Chondrocyte (in vitro differentiated cells): ENCODE measurements at places on chromosomes 3 and 15.
A peak's percentile ranks its signal among the peaks of the same experiment; 100 is the strongest.

GRCh38 chr3:104447681-104448080 is 919.0 kb upstream of the ALCAM start:
- H3K27ac ChIP-seq = no peak overlapping the region
- H3K4me3 ChIP-seq = no peak overlapping the region
- peaks cover 4% of the 10 kb centered on the region for H3K4me1 ChIP-seq
- no peak for DNase-seq

- no peaks in the 10 kb centered on the region for H3K36me3 ChIP-seq
- no peak overlapping the region for H3K4me3 ChIP-seq
- DNase-seq = no peak
- H3K4me1 ChIP-seq = peaks cover 4% of the 10 kb centered on the region
- no peaks in the 10 kb centered on the region for H3K27me3 ChIP-seq
Observed at GRCh38 chr15:95864467-95864886, 466.0 kb upstream of the NR2F2 start.

GRCh38 chr3:38283810-38284755 is 2.0 kb downstream of the SLC22A14 start:
- H3K4me1 ChIP-seq = no peaks in the 10 kb centered on the region
- H3K36me3 ChIP-seq = peaks cover 17% of the 10 kb centered on the region
- H3K27me3 ChIP-seq = no peaks in the 10 kb centered on the region
- H3K4me3 ChIP-seq = no peak overlapping the region
- DNase-seq = no peak
- no peak overlapping the region for H3K27ac ChIP-seq

DNA sequence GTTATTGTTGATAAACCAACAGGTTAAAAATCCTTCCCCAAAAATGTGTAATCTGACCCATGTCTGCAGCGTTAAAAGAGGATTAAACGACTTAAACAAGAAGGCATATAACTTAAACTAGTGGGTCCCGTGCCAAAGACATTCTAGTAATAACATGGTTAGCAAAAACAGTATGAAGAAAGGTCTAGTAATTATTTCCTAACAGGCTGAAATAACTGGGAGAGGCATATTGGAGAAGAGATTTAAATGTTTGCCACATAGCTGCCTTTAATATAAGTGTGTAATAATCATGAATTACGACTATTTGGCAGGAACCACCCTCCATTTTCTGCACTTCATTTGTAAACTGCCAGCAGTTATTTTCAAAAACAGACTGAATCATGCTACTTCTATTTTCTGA is 67.7 kb upstream of the CSPG5 start:
- peaks cover 15% of the 10 kb centered on the region for H3K36me3 ChIP-seq
- peaks cover 17% of the 10 kb centered on the region for H3K4me1 ChIP-seq
- no peak for DNase-seq
- no peaks in the 10 kb centered on the region for H3K27me3 ChIP-seq
- H3K4me3 ChIP-seq = no peak overlapping the region

- no peaks in the 10 kb centered on the region for H3K27me3 ChIP-seq
- no peak for DNase-seq
- H3K4me3 ChIP-seq = no peak overlapping the region
- H3K4me1 ChIP-seq = peaks cover 66% of the 10 kb centered on the region
- H3K27ac ChIP-seq = peak overlapping the region; percentile 61
Observed at GRCh38 chr3:123623346-123623880, 38.6 kb upstream of the HACD2 start.

DNA sequence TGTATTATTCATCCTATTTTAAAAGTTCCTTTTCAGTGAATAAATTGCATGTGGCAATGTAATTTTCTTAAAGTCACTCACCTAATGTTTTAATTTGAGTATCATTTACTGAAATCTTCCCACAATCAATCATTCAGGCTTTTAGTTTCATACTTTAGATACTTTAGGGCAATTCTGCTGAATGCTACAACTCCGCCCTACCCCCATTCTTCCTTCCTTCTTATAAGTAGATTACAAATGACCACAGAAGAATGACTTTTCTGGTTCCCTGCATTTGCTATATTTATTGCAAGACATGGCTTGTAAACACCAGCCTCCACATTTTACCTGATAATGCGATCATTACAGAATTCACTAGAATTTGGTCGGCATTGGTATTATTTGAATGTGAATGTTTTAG is 1061.9 kb downstream of the FHIT start:
- H3K4me1 ChIP-seq = peaks cover 23% of the 10 kb centered on the region
- peaks cover 2% of the 10 kb centered on the region for H3K36me3 ChIP-seq
- no peak for DNase-seq

- H3K36me3 ChIP-seq = no peaks in the 10 kb centered on the region
- H3K27ac ChIP-seq = no peak overlapping the region
- H3K27me3 ChIP-seq = no peaks in the 10 kb centered on the region
- peaks cover 7% of the 10 kb centered on the region for H3K4me1 ChIP-seq
Observed at GRCh38 chr15:36415643-36416042, 163.8 kb upstream of the CDIN1 start.

DNA sequence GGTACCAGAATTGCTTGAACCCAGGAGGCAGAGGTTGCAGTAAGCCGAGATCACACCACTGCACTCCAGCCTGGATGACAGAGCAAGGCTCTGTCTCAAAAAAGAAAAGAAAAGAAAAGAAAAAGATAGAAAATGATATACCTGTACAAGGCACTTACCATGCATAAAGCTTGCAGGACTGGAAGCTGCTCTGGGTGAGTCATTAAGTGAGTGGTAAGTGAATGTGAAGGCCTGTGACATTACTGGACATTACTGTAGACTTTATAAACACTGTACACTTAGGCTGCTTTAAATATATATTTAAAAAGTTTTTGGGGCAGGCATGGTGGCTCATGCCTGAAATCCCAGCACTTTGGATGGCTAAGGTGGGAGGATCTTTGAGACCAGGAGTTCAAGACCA is 99.2 kb downstream of the SLMAP start:
- H3K4me1 ChIP-seq = peaks cover 8% of the 10 kb centered on the region
- no peak for DNase-seq
- H3K36me3 ChIP-seq = peaks cover 5% of the 10 kb centered on the region

GRCh38 chr15:98292442-98293240 is 332.1 kb downstream of the ARRDC4 start:
- peaks cover 43% of the 10 kb centered on the region for H3K27me3 ChIP-seq
- DNase-seq = no peak
- no peaks in the 10 kb centered on the region for H3K36me3 ChIP-seq
- H3K27ac ChIP-seq = no peak overlapping the region
- H3K4me1 ChIP-seq = peaks cover 8% of the 10 kb centered on the region

DNA sequence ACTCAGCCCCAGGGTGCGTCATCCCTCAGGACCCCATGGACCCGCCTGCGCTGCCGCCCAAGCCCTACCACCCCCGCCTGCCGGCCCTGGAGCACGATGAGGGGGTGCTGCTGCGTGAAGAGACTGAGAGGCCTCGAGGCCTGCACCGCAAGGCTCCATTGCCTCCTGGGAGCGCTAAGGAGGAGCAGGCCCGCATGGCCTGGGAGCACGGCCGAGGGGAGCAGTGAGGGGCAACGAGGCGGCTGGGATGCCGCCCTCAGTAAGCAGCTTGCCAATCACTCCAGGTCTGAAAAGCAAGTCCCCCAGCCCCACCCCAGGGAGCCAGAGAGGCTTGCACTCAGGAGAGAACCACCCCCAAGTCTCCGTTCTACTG is 3.8 kb upstream of the MANF start:
- no peak overlapping the region for H3K4me3 ChIP-seq
- H3K27me3 ChIP-seq = no peaks in the 10 kb centered on the region
- H3K4me1 ChIP-seq = peaks cover 21% of the 10 kb centered on the region
- H3K36me3 ChIP-seq = no peaks in the 10 kb centered on the region
- no peak for DNase-seq
- H3K27ac ChIP-seq = no peak overlapping the region

DNA sequence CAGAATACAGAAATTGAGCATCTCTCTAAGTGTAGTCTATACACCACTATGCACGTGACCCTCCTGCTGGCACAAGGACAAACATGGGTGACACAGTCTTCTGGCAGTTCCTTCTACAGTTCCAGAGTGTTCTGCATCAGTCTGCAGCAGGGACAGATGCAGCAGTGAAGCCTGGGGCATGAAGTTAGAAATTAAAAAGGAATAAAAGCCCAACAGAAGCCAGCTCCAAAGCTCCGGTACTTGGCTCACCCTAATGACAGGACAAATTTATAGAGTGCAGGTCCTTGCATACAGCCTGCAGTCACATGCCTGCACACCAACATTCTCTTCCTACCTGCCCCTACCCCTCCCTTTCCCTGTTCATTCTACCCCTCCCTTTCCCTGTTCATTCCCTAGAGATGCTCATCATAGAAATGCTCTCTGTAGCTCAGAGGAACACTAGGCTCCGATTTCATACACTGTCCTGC is 15.0 kb downstream of the UACA start:
- H3K4me1 ChIP-seq = peaks cover 75% of the 10 kb centered on the region
- H3K4me3 ChIP-seq = no peak overlapping the region
- DNase-seq = no peak
- no peaks in the 10 kb centered on the region for H3K27me3 ChIP-seq

- peaks cover 21% of the 10 kb centered on the region for H3K4me1 ChIP-seq
- H3K4me3 ChIP-seq = no peak overlapping the region
- peaks cover 4% of the 10 kb centered on the region for H3K36me3 ChIP-seq
- H3K27ac ChIP-seq = no peak overlapping the region
Observed at GRCh38 chr3:156233876-156234275, 113.5 kb downstream of the KCNAB1 start.

DNA sequence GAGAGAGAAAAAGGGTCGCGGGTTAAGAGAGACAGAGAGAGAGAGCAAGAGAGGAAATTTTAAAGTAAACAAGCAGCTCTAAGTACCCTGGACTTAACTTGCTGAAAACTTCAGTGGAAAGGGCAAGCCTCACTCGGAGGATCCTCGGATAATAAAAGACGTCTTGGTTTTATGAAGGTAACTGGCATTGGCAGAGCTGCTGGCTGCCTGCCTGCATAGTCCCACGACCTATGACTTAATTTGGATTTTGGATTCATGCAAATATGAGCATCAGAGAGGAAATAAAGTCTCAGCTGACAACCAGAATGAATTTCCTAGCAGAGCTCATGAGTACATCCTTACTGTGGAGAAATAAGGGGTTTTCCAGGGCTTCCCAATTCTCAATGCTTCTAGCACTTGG is 95.1 kb upstream of the PDZRN3 start:
- H3K36me3 ChIP-seq = no peaks in the 10 kb centered on the region
- H3K27me3 ChIP-seq = no peaks in the 10 kb centered on the region
- DNase-seq = no peak
- H3K4me3 ChIP-seq = no peak overlapping the region

GRCh38 chr3:169923831-169924230 is 12.5 kb downstream of the SAMD7 start:
- H3K27ac ChIP-seq = no peak overlapping the region
- H3K36me3 ChIP-seq = peaks cover 2% of the 10 kb centered on the region
- peaks cover 1% of the 10 kb centered on the region for H3K27me3 ChIP-seq
- no peaks in the 10 kb centered on the region for H3K4me1 ChIP-seq
- no peak overlapping the region for H3K4me3 ChIP-seq
- no peak for DNase-seq

GRCh38 chr3:152319256-152319655 is 50.5 kb downstream of the MBNL1 start:
- H3K36me3 ChIP-seq = peaks cover 3% of the 10 kb centered on the region
- peaks cover 78% of the 10 kb centered on the region for H3K4me1 ChIP-seq
- DNase-seq = no peak

DNA sequence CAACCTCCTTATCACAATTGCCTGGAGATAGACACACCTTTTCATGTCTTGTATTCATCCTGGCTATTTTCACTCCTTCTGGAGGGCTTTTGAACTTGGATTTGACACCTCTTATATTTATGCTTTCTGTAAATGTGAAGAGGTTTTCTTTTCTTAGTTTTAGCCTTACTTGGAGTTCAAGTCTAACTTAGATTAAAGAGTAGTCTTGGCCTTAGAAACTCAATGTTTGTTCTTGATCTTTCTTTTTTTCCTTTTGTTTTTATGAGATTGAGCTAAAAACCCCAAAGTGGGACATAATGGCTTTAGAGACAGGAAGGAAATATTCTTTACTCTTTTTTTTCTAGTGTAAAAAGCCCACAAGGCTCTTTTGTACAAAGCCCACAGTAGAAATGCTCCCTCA is 1054.9 kb downstream of the ROBO1 start:
- no peak for DNase-seq
- H3K4me3 ChIP-seq = no peak overlapping the region
- H3K4me1 ChIP-seq = no peaks in the 10 kb centered on the region
- H3K27ac ChIP-seq = no peak overlapping the region
- H3K36me3 ChIP-seq = peaks cover 8% of the 10 kb centered on the region

- no peak overlapping the region for H3K27ac ChIP-seq
- H3K4me3 ChIP-seq = no peak overlapping the region
- no peaks in the 10 kb centered on the region for H3K4me1 ChIP-seq
- peaks cover 18% of the 10 kb centered on the region for H3K36me3 ChIP-seq
- no peaks in the 10 kb centered on the region for H3K27me3 ChIP-seq
- no peak for DNase-seq
Observed at GRCh38 chr3:123941121-123941520, 19.9 kb downstream of the CCDC14 start.

DNA sequence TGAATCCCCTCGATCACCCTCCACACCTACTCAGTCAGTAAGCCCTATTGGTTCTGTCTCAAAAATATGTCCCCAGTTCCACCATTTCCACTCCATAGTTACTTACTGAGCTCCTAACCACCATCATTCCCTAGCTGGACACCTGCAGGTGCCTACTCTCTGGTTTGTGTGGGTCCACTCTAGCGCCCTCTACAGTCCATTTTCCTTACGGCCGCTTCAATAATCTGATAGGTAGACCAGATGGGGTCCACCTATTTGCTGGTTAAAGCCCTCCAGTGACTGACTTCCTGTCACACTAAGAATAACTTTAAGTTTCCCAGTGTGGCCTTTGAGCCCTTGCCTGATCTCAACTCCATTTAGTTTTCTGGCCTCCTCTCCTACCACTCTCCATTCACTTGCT is 5.0 kb downstream of the GXYLT2 start:
- no peak for DNase-seq
- peak overlapping the region; percentile 49 for H3K27ac ChIP-seq
- H3K4me3 ChIP-seq = no peak overlapping the region
- H3K27me3 ChIP-seq = no peaks in the 10 kb centered on the region

GRCh38 chr15:45714590-45715488 is 80.0 kb downstream of the SQOR start:
- peaks cover 6% of the 10 kb centered on the region for H3K4me1 ChIP-seq
- peak overlapping the region; percentile 17 for H3K4me3 ChIP-seq
- H3K27me3 ChIP-seq = peaks cover 14% of the 10 kb centered on the region
- H3K27ac ChIP-seq = no peak overlapping the region
- DNase-seq = no peak

DNA sequence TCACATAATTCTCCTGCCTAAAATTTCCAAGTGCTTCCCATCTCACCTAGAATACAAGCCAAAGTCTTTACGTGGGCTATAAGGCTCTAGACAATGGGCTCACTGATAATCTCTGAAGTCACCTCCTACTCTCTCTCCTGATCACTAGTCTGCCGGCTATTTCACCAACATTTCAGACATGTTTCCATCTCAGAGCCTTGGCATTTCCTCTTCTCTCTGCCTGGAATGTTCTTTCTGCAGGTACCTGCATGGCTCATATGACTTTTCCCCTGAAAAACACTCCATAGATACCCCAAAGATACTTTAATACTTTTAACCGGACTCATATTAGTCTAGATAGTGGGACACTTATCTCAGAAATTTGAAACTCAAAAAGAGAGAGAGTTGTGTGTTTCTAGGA is 32.7 kb downstream of the CD200 start:
- H3K27me3 ChIP-seq = no peaks in the 10 kb centered on the region
- no peak for DNase-seq
- H3K36me3 ChIP-seq = no peaks in the 10 kb centered on the region
- peak overlapping the region; percentile 60 for H3K27ac ChIP-seq

- H3K27ac ChIP-seq = no peak overlapping the region
- peaks cover 36% of the 10 kb centered on the region for H3K27me3 ChIP-seq
- no peak overlapping the region for H3K4me3 ChIP-seq
Observed at GRCh38 chr3:114206342-114206741, 27.5 kb upstream of the DRD3 start.
